ENCODE measurements at places on chromosomes 3 and 15. TPM values are rescaled to one million over a fixed set of nuclear protein-coding genes. Genes with fewer than 3 reads are reported as not detected.
A peak's percentile ranks its signal among the peaks of the same experiment; 100 is the strongest.

- DNase-seq: no peak
Observed at GRCh38 chr15:47801522-47801921, 84.2 kb downstream of the SEMA6D start.

DNA sequence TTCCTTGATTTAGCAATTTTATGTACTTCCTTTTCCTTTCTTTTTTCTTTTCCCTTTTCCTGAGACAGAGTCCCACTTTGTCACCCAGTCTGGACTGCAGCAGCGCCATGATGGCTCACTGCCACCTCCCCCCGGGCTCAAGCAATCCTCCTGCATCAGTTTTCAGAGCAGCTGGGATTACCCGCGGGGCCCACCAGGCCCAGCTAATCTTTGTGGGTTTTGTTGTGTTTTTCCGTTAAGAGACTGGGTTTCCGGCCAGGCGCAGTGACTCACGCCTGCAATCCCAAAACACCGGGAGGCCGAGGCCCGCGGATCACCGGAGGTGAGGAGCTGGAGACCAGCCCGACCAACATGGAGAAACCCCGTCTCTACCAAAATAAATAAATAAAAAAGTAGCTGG is 17.7 kb downstream of the GOLGA8S start:
- no peak for DNase-seq

DNA sequence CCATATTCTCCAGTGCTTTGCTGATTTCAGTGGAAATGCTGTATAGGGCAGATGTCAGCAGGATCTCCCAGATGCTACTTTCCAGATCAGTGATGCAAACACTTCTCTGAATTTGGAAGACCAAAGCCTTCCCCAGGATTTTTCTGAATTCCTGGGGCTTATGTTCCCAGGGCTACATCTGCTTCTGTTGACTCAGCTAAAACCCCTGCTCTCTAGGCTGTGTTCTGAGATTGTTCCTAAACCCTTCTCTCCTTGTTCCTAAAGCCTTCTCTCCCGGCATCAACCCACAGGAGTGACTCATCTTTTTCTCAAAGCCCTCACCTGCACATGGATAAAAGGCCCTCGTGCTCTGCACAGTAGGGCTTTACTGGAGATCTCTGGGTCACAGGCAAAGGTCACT is 35.5 kb downstream of the FAH start:
- DNase-seq: no peak

DNA sequence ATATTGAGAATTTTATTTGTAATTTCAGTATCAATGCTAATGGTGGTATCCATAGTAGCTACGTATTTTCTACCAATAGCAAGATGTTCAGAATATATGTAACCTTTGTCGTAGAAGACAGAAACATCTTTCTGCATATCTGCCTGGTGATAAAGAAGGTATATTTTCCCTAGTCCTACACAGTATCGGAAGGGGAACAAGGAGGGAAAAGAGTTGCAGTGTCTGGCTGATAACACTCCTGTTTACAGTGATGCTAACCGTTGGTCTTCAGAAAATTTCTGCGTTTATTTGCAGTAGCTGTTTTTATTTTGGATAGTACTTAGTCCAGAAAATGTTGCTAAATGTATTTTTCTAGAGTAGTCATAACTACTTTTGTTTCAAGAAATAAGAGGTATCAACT is 25.2 kb downstream of the TSC22D2 start:
- no peak for DNase-seq

- peak; percentile 13 for DNase-seq
Observed at GRCh38 chr3:37862903-37863815, 1.5 kb downstream of the CTDSPL start.

Gene GOLGA8G
- not detected for polyA plus RNA-seq
